ENCODE measurements at places on chromosomes 5 and 9.
A peak's percentile ranks its signal among the peaks of the same experiment; 100 is the strongest.

- DNase-seq, result no peak
Observed at GRCh38 chr5:158265931-158266700, 407.2 kb upstream of the CLINT1 start.

DNA sequence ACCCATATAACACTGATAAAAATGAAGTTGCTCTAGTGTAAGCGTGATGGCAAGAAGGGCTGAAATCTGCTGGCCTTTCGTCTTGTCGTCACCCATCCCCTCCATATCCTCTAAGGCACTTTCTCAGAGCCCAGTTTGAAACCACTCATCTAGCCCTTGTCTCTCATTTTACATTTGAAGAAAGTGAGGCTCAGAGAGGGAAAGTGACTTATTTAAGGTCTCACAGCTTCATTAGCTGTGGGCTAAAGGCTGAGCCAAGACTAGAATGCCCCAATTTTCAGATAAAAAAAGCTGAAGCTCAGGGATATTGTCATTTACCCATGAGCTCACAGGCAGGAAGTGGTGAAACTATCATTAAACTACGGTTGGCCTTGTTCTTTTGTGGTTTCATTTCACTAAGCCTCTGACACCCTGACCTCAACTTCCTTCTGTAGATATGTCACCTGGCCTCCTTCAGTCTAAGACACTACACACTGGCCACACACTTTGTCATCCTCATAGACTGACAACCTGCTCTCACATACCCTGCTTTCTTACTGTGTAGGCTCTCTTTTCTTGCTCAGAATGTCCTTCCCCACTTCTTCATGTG lies 176.7 kb upstream of the DMAC1 start:
- no peak for DNase-seq

DNA sequence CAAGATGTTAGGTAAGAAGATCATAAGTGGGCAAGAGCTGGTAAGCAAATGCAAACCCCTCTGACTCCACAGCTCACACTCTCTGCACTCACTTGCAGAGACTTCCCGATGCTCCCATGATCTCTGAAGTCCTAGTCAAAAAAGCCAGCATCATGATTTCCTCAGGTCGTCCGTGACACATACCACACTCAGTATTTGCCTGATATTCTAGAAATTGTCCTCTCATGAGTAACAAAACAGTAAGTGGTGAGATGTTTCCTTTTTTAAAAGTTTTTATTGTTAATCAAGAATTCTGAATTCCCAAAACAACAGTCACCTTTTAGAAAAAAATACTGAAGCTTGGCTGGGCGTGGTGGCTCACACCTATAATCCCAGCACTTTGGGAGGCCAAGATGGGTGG lies 194.6 kb downstream of the DENND1A start:
- no peak for DNase-seq

DNA sequence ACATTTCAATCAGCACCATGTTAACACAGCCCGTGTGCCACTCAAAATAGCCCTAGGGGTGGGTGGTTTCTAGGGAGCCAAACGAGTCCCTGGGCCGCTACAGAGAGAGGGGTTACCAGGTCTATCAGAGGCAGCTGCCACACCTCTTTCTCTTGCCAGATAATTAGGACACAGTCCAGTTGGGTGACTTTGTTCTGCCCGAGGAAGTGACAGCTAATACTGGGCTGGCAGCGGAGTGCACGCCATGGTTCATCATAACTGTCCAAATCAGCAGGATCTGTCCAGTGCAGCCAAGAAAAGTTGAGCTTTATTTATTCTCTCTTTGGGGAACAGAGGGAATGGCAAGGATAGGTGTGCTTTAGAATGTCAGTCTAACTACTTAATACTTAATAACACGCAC lies 583.8 kb downstream of the BRINP1 start:
- no peak for DNase-seq

DNA sequence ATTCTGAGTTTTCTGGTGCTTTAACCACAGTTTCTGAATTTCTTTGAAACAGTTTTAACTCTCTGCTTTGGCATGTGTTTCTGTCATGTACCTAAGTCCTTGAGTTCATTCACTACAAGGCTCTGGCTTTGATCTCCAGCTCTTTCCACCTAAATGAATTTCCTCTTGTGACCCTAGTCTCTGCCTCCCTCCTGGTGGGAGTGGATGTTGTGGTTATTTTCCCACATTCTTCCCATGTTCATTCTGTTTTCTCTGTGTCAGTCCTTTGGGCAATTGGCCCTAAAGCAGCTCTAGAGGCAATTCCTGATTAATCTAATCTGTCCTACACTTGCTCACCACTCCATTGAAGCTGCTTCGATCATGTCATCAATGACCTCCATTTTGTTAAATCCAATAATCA lies 28.4 kb upstream of the DPYSL3 start:
- no peak for DNase-seq

- DNase-seq, result no peak
Observed at GRCh38 chr5:180598797-180599589, 7.7 kb upstream of the SCGB3A1 start.

- no peak for DNase-seq
Observed at GRCh38 chr5:6736524-6737042, 23.4 kb downstream of the TENT4A start.

GRCh38 chr9:38298503-38298902 lies 94.0 kb upstream of the ALDH1B1 start:
- DNase-seq, result no peak

DNA sequence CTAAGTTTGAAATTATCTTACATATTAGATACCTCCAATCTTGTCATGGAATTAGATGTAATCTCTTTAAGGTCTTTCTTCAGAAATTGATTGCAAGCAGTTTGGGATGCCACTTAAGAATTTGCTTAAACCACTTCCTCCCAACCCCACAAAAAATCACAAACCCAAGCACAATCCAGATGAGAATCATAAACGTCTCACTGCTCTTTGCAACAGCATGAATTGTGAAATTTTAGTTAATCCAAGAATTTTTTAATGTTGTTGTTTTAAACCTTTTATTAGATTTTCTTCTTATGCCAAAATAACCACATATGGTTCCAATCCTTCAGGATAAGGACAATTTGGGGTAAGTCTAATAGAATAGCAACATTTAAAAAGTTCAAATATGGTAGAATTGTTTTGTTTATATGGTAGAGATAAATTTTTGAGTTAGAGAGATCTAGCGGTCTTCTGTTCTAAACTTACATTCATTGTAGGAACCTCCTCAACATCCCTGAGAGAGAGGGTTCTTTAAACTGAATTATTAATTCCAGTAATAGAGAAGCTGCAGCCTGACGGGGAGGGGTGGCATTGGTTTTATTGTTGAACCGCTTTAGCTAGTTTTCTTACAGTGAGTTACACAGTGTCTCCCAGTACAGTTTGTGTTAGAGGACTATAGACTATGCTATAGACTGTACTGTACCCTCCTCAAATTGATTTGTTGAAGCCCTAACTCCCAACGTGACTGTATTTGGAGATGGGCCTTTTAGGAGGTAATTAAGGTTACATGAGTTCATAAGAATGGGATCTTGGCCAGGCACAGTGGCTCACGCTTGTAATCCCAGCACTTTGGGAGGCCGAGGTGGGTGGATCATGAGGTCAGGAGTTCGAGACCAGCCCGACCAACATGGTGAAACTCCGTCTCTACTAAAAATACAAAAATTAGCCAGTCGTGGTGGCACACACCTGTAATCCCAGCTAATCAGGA lies 24.8 kb upstream of the IL6ST start:
- DNase-seq, result no peak

GRCh38 chr5:180008433-180008832 lies 63.1 kb downstream of the RNF130 start:
- no peak for DNase-seq

- no peak for DNase-seq
Observed at GRCh38 chr5:121962347-121962670, 534 bp downstream of the SRFBP1 start.

- DNase-seq, result no peak
Observed at GRCh38 chr5:142852416-142853198, 82.4 kb downstream of the ARHGAP26 start.

GRCh38 chr5:111776913-111777781 lies 20.2 kb upstream of the NREP start:
- DNase-seq, result no peak

DNA sequence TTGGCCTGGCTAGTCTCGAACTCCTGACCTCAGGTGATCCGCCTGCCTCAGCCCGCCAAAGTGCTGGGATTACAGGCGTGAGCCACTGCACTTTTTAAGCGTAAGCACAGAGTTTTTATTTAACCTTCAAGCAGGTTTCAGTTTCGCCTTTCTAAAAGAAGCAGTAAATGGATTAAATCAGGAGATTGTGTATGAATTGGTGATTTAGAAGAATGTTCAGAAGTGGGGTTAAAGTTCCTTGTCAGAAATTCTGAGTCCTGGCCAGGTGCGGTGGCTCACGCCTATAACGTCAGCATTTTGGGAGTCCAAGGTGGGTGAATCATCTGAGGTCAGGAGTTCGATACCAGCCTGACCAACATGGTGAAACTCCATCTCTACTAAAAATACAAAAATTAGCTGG lies 12.2 kb downstream of the HSPA4 start:
- no peak for DNase-seq

DNA sequence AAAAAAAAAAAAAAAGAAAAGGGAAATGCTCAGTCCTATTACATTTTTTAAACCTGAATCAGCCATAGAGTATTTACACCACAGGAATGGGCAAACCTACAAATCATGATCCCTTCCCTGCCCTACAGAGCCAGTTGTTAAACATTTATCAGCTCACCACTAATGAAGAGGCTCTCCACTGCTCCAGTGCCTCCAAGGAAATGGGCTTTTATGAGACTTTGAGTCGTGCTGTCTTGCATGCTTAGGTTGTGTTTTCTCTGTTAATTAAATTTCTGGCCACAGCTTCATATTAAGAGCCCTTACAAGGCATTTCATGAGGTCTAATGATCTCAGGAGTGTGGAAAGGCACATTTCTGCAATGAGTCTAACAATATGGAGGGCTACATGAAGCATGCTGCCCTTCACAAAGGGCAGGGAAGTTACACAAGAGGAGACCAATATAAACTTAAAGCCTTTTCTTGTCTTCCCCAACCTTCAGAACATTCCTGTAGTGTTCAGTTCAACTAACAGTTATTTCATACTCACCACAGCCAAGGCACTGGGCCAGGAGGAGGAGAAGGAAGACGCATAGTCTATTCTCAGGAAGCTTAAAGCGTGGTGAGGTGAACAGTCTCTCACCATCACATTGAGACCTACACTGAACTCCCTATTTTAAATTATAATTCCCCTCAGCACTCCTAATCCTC lies 140.1 kb upstream of the ABCA1 start:
- no peak for DNase-seq

- no peak for DNase-seq
Observed at GRCh38 chr5:4704951-4705350, 435.2 kb upstream of the ADAMTS16 start.

GRCh38 chr5:104361932-104362331 lies 799.3 kb upstream of the NUDT12 start:
- no peak for DNase-seq

GRCh38 chr5:125575891-125576505 lies 829.6 kb upstream of the ZNF608 start:
- no peak for DNase-seq

- no peak for DNase-seq
Observed at GRCh38 chr5:176739461-176740051, 70.8 kb upstream of the UNC5A start.

- DNase-seq, result no peak
Observed at GRCh38 chr5:178832618-178833201, 27.0 kb upstream of the ZNF354B start.

GRCh38 chr5:135850231-135850630 lies 15.8 kb downstream of the SLC25A48 start:
- DNase-seq, result no peak

- DNase-seq, result no peak
Observed at GRCh38 chr5:138054847-138055558, 22.1 kb upstream of the FAM13B start.

- DNase-seq, result no peak
Observed at GRCh38 chr5:29993286-29993685, 1200.2 kb upstream of the CDH6 start.

- peak; percentile 59 for DNase-seq
Observed at GRCh38 chr9:113548221-113549041, 84.9 kb downstream of the RGS3 start.

DNA sequence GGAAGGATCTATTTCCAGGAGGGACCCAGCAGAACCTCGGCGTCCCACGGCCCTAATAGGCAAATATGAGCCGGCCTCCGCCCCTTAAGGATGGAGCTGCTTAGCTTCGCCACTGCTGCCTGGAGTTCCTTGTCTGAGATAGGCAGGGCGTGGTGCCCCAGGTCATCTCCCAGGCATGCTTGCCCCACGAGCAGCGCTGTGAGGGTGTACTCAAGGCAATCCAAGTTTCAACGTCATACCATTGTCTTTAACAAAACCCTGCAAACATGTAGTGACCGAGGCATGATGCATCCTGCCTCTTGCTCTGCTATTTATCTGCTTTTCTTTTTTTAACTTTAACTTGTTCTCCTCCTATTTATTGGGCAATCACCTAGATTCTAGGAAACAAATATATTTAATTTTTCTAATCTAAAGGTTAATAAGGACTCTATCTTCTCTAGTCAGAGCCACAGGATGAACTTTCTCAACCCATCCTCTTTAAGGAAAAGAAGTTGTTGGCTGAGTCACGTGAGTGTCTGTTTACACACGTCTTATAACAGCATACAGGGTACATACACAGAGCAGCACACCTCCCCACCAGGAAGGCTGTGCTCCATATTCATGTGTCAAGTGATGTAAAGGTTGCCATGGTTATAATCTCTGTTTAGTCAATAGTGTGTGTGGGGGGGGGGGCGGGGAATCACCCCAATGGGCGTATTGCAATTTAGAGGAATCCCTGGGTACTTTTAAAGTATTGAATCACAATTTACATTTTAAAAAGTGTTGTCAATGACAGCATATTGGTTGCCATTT lies 27.3 kb upstream of the ZSWIM6 start:
- no peak for DNase-seq

DNA sequence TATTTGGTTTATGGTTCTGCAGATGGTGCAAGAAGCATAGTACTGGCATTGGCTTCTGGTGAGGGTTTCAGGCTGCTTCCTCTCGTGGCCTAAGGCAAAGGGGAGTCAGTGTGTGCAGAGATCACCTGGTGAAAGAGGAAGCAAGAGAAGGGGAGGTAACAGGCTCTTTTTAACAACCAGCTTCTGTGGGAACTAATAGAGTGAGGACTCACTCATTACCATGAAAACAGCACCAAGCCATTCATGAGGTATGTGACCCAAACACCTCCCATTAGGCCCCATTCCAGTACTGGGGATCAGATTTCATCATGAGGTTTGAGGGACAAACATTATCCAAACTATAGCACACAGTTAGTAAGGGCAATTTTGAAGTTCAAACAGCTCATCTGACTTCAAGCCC lies 263.5 kb downstream of the TMEM38B start:
- DNase-seq, result no peak

DNA sequence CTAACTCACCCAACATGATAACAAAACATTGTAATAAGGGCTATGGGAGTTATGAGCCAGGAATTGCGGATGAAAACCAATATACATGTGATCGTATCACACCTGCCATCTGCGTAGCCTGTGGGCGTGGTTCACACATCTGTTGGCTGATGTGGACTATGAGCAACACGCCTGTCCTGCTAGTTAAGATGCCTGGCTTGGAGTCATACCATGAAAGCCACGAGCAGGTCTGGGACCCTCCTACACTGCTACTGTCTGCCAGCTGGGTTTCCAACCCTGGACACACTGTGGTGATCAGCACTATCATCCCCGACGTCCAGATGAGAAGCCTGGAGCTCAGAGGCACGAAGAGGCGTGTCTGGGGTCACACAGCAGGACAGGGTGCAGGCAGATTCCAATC lies 40.2 kb downstream of the STK10 start:
- no peak for DNase-seq

- DNase-seq, result no peak
Observed at GRCh38 chr9:137206602-137207001, 1.1 kb downstream of the NDOR1 start.

- DNase-seq, result no peak
Observed at GRCh38 chr9:109855540-109855939, 75.5 kb downstream of the PALM2AKAP2 start.

- DNase-seq, result no peak
Observed at GRCh38 chr9:101620452-101620851, 25.7 kb upstream of the PPP3R2 start.

Data from stimulated activated CD4-positive, alpha-beta T cell treated with anti-CD3 and anti-CD28 coated beads, Interleukin-4, amount 100 ng/mL, for 4 hours (primary cell).